ENCODE measurements at places on chromosomes 3 and 15.

DNA sequence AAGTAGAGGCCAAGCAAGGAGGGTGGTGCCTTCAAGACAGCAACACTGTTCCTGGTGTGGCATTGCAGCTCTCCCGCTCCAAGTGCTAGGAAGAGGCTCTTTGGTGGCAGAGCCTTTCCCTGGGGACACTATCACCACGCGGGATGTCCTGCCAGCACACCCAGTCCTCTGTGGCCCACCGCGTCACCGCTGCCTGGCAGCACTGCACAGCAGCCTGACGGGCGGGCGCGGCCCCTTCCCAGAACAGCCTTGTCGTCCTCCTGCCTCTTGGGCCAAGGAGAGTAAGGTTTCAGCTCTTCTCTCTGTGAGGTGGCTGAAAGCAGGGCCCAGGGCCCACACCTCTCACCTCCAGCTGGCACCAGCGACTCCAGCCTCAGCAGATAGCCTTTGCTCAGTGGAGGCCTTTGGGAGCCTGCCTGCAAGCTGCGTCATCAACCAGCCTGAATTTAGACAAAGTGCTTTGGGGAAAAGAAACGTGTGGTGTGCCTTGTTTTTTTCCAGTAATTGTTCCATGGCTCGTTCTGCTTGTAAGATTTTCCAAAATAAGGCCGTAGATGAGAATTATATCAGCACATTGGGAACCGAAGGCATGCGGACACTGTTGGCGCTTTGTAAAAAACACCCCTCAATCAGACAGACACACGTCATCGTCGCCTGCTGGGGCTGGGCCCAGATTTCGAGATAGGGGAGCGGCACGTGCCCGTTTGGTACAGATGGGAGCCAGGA lies 65.0 kb downstream of the AAGAB start:
- no peak for DNase-seq

DNA sequence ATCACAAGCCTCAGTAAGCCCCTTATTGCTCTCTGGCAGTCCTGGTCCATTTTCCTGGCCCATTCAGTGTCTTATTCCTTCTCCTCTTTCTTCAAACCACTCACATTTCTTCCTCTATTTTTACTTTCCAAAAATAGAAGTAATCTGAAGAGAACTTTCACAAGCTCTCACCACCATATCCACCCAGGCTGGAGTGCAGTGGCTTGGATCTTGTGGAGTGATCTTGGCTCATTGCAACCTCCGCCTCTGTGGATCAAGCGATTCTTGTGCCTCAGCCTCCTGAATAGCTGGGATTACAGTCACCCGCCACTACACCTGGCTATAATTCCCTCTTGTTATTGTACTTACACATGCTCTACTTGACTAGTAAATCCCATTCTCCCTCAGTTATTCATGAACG lies 16.8 kb downstream of the ARMC8 start:
- peak; percentile 31 for DNase-seq

GRCh38 chr3:127770671-127771355 lies 51.5 kb downstream of the MGLL start:
- no peak for DNase-seq

DNA sequence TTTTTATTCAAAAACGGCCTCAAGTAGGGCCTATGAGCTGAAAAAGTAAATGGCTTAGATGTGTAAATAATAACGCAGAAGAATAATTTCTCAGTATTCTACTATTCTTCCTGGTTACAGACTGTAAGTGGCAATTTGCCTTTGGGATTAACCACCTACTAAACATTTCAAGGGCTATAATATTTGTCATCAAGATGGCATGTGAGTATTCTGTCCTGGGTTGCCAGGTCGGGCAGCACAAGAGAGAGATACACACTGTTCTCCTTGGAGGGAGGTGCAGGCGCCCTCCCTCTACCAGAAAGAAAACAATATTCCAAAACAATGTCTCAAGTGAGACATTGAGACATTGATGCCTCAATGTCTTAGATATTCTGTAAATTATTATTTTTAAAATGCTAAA lies 278.4 kb downstream of the OCA2 start:
- no peak for DNase-seq

DNA sequence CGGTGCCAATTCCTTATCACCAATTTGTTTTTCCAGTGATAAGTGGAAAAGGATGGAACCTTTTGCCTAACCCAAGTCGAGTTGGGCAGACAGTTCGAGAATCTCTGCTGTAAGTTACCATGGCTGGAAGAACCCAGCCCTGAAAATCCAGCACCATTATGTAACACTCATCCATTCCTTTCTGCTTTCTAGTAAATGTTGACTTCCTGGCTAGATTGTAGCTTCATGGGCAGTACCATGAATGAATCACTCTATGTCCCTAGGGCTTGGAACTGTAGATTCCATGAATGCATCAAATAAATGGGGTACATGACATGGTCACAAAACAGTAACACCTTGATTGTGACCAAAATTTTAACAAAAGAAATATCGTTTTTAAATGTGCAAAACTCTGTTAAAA lies 14.0 kb downstream of the CHCHD4 start:
- DNase-seq: no peak

- DNase-seq: peak; percentile 62
Measured at GRCh38 chr3:37627951-37628620, 233.6 kb upstream of the CTDSPL start.

DNA sequence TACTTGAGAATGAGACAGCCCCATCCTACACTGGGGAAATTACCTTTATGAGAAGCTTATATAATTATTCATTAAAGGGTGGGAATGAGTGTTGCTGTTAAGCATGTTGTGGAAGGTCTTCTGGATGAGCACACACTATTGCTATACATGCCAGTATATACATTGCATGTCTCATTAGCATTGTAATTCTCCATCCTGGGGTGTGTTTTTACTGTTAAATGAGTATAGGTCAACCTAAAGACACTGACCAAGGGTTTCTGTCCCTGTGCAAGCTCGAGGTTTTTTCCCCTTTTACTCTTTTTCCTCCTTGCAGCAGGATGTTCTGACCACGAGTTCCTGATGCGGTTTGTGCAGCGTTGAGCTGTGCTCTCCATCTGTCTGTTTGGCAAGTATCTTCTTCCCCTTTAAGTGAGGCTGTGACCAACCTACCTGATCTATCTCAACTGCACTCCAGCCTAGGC lies 7.2 kb upstream of the IVD start:
- DNase-seq: no peak

- DNase-seq: no peak
Measured at GRCh38 chr15:37056177-37057121, 43.9 kb downstream of the MEIS2 start.

- DNase-seq: no peak
Measured at GRCh38 chr15:75061272-75061671, 37.9 kb downstream of the PPCDC start.

GRCh38 chr3:131038326-131038725 lies 11.6 kb downstream of the NEK11 start:
- no peak for DNase-seq

GRCh38 chr3:10215578-10216368 lies 32.5 kb upstream of the TATDN2 start:
- no peak for DNase-seq

GRCh38 chr15:66008940-66009562 lies 139.8 kb downstream of the RAB11A start:
- peak; percentile 75 for DNase-seq

DNA sequence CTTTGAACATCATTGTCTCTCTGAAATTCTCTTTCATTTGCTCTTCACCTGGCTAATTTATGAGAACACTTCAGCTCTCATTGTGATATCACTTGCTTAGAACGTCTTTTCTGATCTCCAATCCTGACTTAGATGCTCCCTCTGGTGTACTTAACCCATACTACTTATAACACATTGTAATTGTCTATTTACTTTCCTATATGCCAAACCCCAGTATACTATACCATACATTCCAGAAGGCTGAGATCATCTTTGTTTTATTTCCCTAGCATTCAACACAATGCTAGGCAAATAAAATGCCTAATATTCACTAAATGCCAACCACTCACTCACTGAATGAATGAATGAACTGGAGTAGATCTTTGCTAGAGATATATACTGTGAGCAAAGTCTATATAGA lies 27.0 kb upstream of the PEX5L start:
- no peak for DNase-seq

DNA sequence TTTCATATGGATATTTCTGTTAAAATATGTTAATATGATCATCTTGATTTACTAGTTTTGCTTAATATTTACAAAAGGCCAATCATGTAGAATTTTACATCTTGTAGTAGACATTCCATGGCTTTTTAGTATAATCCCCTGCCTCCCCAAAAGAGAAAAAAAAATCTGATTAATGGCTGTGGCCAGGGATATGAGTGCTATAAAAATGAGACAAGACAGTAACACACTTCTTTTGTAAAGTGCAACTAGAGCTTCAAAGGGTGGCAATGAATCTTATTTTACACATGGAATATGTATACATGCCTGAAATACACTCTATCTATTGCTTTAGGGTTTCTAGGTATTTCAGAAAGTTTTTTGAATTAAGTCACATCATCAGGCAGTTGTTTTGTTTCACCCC lies 112.2 kb upstream of the NANOGP8 start:
- no peak for DNase-seq

GRCh38 chr3:149333176-149333859 lies at the start of gene TM4SF18:
TSS of gene TM4SF18 (minus strand) at chr3:149333636. CDS start at chr3:149333382, 254 bp downstream.
- no peak for DNase-seq

DNA sequence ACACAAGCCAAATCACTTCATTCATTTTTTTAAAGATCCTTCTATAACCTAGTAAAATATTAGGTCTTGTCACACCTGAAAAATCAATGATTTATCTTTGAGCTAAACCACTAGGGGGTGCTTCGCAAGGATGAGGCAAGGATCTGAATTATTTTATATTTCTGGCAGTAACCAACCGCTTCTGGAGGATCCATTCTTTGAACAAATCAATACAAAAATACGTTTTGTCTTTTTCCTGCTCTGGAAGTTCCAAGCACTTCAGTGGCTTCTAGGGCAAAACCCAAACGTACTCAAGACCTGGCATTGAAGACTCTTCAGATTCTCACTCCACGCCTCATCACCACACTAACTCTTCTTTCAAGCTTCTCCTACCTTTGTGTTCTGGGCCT lies 486 bp downstream of the LSG1 start:
- no peak for DNase-seq

GRCh38 chr3:122992676-122993075 lies 34.9 kb downstream of the SEMA5B start:
- peak; percentile 63 for DNase-seq

DNA sequence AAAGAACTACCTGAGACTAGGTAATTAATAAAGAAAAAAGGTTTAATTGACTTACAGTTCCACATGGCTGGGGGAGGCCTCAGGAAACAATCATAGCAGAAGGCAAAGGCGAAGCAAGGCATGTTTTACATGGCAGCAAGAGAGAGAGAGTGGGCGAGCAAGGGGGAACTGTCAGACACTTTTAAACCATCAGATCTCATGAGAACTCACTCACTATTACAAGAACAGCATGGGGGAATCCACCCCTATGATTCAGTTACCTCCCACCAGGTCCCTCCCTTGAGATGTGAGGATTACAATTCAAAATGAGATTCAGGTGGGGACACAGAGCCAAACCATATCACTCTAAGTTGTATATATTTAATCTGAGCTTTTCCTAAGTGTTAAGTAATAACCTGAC lies 79.0 kb upstream of the MLF1 start:
- DNase-seq: no peak

DNA sequence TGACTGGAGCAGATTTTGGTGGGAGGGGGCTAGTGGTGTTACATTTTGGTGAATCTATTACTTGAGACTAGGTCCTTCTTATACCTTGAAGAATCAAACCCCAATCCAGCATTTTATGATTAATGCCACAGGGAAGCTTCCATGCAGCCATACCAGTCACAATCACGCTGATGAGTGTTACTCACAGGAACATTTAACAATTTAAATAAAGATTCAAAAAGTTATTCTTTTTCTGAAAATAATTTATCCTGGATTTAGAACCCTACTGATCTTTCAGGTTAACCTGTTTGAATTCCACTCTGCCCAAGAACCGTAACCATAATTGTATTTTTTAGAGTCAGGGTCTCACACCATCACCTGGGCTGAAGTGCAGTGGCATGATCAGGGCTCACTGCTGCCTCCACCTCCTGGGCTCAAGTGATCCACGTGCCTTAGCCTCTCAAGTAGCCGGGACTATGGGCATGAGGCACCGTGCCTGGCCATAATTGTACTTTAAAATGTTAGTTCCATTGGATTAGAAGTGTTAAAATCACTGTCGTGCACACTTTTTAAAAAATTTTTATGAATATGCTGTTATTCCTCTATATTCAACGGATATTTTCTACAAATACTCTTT lies 929 bp upstream of the MTMR10 start:
- peak; percentile 57 for DNase-seq

GRCh38 chr3:129575997-129576384 lies 30.5 kb downstream of the PLXND1 start:
- peak; percentile 9 for DNase-seq

DNA sequence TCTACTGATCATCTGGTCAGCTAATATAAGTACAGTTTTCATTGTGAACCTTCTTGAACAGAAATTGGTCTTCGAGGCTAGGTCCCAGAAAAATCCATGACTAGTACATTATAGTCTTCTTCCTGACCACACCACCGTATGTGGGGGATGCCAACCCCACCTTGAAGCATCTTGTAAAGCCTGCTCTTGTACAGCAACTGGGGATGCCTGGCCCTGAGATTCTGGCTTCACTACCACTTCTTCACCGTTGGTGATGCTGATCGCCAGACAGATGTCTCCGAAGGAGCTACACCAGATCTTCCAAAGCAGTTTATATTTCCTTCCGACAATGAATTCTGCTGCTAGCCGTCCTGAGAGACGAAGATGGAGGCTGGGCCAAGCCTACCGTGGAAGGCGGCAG lies 238.3 kb downstream of the CDIN1 start:
- DNase-seq: no peak

GRCh38 chr15:85702321-85703101 lies 92.2 kb downstream of the KLHL25 start:
- DNase-seq: no peak

DNA sequence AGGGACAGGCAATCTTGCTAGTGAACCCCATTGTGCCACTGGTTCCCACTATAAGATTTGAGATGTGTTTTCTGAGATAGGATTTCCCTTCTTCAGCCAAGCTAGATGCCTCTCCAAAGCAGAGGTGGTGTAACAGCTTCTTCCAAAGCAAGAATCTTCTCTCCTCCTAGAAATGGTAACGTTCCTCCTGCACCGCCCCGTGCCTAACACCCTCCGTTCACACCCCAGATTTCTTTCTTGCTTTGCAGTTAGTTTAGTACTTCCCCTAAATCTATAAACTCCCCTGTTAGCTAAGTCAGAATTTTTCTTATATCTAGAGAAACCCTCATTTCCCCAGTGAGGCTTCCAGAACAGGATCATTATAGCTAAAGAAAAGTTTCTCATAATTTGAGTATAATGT lies 617.6 kb upstream of the MDFIC2 start:
- DNase-seq: no peak

- peak; percentile 37 for DNase-seq
Measured at GRCh38 chr3:73072634-73073033, 11.2 kb downstream of the EBLN2 start.

DNA sequence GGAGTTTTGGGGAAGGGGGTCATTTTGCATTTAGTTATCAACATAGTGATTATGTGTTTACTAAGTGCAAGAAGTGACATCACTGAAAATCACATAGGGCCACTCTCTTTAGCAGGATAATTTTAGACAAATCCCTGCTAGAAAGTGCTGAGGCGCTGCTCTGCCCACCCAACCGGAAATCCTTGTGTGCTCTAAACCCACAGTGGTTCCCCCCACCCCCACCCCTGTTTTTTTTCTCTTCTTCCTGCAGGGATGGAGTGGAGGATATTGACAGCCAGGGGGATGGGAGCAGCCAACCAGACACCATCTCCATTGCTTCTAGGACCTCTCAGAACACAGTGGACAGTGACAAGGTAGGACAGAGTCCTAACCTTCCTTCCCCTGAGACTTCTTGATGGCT lies 234.2 kb upstream of the UMPS start:
- DNase-seq: no peak

GRCh38 chr15:49036650-49037545 lies 9.3 kb downstream of the SECISBP2L start:
- DNase-seq: no peak

All from NCI-H524 (cell line).